ENCODE measurements at places on chromosomes 2 and 18. TPM values are rescaled to one million over a fixed set of nuclear protein-coding genes. Genes with fewer than 3 reads are reported as not detected.
A peak's percentile ranks its signal among the peaks of the same experiment; 100 is the strongest.

GRCh38 chr2:98532756-98533155 lies 75.6 kb downstream of the COA5 start:
- H3K36me3 ChIP-seq = peaks cover 52% of the 10 kb centered on the region
- no peak overlapping the region for H3K4me3 ChIP-seq
- no peak overlapping the region for H3K27ac ChIP-seq
- H3K4me1 ChIP-seq = no peaks in the 10 kb centered on the region
- DNase-seq = no peak

GRCh38 chr2:74556831-74557370 lies 2.4 kb downstream of the DOK1 start:
- H3K36me3 ChIP-seq = peaks cover 6% of the 10 kb centered on the region
- H3K27ac ChIP-seq = no peak overlapping the region
- DNase-seq = no peak
- H3K4me3 ChIP-seq = no peak overlapping the region
- peaks cover 1% of the 10 kb centered on the region for H3K27me3 ChIP-seq

- no peak overlapping the region for H3K27ac ChIP-seq
- H3K4me1 ChIP-seq = no peaks in the 10 kb centered on the region
- peaks cover 6% of the 10 kb centered on the region for H3K27me3 ChIP-seq
- H3K4me3 ChIP-seq = no peak overlapping the region
- no peaks in the 10 kb centered on the region for H3K36me3 ChIP-seq
Measured at GRCh38 chr2:160465406-160465805, 28.2 kb downstream of the RBMS1 start.

DNA sequence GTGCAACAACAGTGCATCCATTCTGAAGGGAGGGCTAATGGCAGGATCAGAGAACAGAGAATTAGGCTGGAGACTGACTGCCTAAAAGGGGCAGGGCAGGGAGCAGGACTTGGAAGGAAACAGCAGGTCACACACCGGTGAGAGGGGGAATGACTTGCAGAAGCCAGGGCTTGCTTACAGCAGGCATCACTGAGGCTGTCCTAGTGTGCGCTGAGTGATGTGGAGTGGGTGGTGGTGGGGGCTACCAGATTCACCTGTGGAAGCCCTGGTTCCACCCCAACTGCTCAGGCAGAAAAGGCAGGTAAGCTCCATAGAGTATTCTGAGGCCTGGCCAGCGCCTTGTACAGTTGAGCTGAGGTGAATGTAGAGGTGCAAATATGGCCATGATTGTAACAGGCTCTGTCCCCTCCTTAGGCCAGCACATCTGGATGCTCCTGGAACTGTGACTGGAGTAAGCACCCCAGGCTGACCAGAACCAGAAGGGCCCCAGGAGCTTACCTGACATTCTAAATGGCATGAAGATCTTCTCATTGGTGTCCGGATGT lies 49.4 kb downstream of the SFXN5 start:
- no peak for DNase-seq
- H3K27me3 ChIP-seq = no peaks in the 10 kb centered on the region
- H3K4me1 ChIP-seq = no peaks in the 10 kb centered on the region

- H3K36me3 ChIP-seq = no peaks in the 10 kb centered on the region
- no peak overlapping the region for H3K27ac ChIP-seq
- H3K4me1 ChIP-seq = peaks cover 10% of the 10 kb centered on the region
- peaks cover 16% of the 10 kb centered on the region for H3K27me3 ChIP-seq
- no peak for DNase-seq
Measured at GRCh38 chr18:24427484-24427883, 1.0 kb downstream of the IMPACT start.

GRCh38 chr2:165055082-165055851 lies 99.9 kb upstream of the SLC38A11 start:
- no peak overlapping the region for H3K4me3 ChIP-seq
- no peak overlapping the region for H3K27ac ChIP-seq
- H3K4me1 ChIP-seq = no peaks in the 10 kb centered on the region
- H3K27me3 ChIP-seq = no peaks in the 10 kb centered on the region
- no peaks in the 10 kb centered on the region for H3K36me3 ChIP-seq

GRCh38 chr2:3778851-3779495 lies 75.6 kb downstream of the DCDC2C start:
- no peak overlapping the region for H3K27ac ChIP-seq
- H3K4me1 ChIP-seq = peaks cover 5% of the 10 kb centered on the region
- no peaks in the 10 kb centered on the region for H3K36me3 ChIP-seq
- DNase-seq = no peak

DNA sequence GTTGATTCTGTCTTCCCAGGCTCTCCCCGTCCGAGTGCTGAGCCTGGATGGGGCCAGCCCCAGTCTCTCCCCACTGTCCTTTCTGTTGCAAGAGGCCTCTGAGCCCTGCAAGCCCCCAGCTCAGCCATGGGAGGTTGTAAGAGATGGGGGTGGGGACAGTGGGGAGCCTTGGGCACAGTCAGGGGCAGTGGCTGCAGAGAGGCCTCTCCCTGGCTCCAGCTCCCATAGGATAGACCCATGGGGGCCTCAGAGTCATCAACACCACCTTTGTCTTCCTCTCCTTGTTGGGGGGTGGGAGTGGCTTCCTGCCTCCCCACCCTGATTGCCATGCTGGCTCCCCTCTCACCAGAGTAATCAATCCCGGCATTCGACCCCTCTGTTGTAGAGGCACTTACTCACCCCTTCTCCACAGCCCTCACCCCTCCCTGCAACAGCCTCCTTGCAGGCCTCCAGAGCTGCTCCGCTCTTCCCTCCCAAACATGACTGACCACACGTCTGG lies 37.5 kb upstream of the NPAS2 start:
- H3K27ac ChIP-seq = no peak overlapping the region
- H3K36me3 ChIP-seq = no peaks in the 10 kb centered on the region
- no peak overlapping the region for H3K4me3 ChIP-seq
- no peak for DNase-seq
- no peaks in the 10 kb centered on the region for H3K4me1 ChIP-seq

DNA sequence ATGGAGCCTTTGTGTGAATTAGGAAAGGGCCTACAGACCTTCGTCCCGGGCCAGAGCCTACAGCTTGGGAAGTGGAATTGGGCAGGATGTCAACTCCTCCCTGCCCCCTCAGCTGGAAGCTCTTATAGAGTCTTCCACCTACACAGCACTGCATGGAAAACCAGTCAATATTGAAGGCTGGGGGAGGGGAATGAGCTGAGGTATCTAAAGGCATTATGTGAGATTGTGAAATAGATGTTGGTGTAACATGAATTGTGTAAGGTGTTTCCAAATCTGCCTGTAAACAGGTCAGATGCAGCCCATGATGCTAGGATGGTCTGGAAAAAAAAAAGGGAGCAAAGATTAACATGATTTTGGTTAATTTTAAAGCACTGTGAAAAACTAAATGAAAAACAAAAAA lies 433.5 kb upstream of the POU3F3 start:
- H3K4me1 ChIP-seq = no peaks in the 10 kb centered on the region
- no peak overlapping the region for H3K4me3 ChIP-seq
- no peaks in the 10 kb centered on the region for H3K36me3 ChIP-seq
- H3K27ac ChIP-seq = no peak overlapping the region
- DNase-seq = no peak

- H3K4me3 ChIP-seq = no peak overlapping the region
- no peak overlapping the region for H3K27ac ChIP-seq
- no peaks in the 10 kb centered on the region for H3K27me3 ChIP-seq
Measured at GRCh38 chr2:28717339-28717758, 34.3 kb upstream of the PPP1CB start.

DNA sequence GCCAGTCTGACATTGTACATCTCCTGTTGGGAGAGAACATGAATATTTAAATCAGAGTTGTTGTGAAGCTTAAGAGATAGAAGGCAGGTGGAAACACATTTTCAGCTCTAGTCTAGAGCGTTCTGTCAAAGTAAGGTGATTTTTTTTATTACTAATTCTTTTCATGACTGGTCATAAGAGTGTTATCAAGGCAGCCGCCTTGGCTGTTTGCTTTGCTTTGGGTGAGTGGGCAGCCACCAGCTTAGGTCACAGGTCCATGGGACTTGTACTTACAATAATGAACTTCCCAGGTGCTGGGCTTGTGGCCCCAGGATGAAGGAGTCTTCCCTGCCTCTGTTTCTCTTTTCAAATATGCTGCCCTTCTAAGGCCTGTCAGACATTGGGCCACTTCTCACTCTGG lies 256.3 kb downstream of the SRBD1 start:
- H3K4me1 ChIP-seq = no peaks in the 10 kb centered on the region
- H3K27ac ChIP-seq = no peak overlapping the region
- H3K4me3 ChIP-seq = no peak overlapping the region

DNA sequence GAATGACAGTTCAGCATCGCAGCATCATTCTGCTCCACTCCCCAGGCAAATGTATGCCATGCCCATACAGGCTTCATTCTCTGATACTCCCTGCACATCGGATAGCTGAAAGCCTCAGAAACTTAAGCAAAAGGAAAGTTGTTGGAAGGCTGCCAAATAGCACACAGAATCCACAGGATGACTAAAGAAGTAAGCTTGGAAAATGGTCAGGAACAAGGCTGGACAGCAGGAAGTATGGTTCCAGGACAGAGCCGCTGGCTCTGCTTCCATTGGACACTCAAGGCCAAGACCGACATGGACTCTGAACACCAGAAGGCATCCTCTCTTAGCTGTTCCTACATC lies 256.5 kb downstream of the CDH20 start:
- H3K36me3 ChIP-seq = no peaks in the 10 kb centered on the region
- no peaks in the 10 kb centered on the region for H3K27me3 ChIP-seq
- H3K27ac ChIP-seq = no peak overlapping the region
- DNase-seq = no peak

DNA sequence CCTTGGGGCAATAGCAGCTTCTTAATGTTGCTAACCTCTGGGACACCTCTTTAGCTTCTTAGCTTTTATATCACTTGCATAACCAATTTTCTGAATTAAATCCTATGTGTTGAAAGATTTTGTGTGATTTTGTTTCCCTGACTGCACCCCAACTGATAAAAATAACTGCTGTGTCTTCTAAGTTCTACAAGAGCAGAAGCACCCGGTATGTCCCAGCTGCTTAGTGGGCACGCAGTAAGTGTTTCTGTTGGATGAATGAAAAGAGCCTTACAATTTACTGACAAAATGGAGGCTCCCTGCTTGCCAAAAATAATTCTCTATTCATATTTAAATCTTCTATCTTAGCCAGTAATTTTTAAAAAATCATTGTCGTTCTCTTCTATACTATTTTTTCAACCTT lies 53.1 kb upstream of the GALNT5 start:
- DNase-seq = no peak
- H3K27me3 ChIP-seq = no peaks in the 10 kb centered on the region
- H3K36me3 ChIP-seq = no peaks in the 10 kb centered on the region
- no peaks in the 10 kb centered on the region for H3K4me1 ChIP-seq
- H3K4me3 ChIP-seq = no peak overlapping the region

- H3K27ac ChIP-seq = peak overlapping the region; percentile 92
- peak; percentile 62 for DNase-seq
- peaks cover 46% of the 10 kb centered on the region for H3K4me1 ChIP-seq
- H3K27me3 ChIP-seq = no peaks in the 10 kb centered on the region
- peak overlapping the region; percentile 37 for H3K4me3 ChIP-seq
Measured at GRCh38 chr18:79524181-79525078, 128.7 kb downstream of the NFATC1 start.

Gene ITGB6
- total RNA-seq = not detected

GRCh38 chr18:31633392-31634330 lies 42.0 kb downstream of the TTR start:
- H3K27ac ChIP-seq = no peak overlapping the region
- H3K4me3 ChIP-seq = no peak overlapping the region
- H3K4me1 ChIP-seq = no peaks in the 10 kb centered on the region
- H3K36me3 ChIP-seq = no peaks in the 10 kb centered on the region
- no peaks in the 10 kb centered on the region for H3K27me3 ChIP-seq

DNA sequence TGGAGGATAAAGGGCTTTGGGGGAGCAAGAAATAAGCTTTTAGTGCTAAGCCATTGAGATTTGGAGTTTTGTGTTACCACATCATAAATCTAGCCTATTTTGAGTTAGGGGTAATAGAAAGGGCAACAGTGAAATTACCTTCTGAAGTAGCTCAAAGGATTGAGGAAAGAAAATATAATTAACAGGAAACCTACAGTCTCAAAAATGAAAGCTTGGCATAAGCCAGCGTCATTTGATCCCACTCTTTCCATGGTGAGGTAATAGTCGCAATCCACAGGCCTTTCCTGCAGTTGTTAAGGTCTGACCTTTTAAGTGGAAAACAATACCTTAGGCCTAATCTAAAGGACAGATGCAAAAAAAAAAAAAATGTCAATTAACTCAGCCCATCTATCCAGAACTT lies 182.7 kb downstream of the UXS1 start:
- no peaks in the 10 kb centered on the region for H3K4me1 ChIP-seq
- H3K27ac ChIP-seq = no peak overlapping the region
- no peak for DNase-seq
- H3K36me3 ChIP-seq = no peaks in the 10 kb centered on the region
- no peak overlapping the region for H3K4me3 ChIP-seq

GRCh38 chr2:23631389-23631788 lies 246.4 kb downstream of the KLHL29 start:
- H3K4me1 ChIP-seq = no peaks in the 10 kb centered on the region
- no peak overlapping the region for H3K4me3 ChIP-seq
- no peak for DNase-seq
- no peak overlapping the region for H3K27ac ChIP-seq
- H3K27me3 ChIP-seq = no peaks in the 10 kb centered on the region

DNA sequence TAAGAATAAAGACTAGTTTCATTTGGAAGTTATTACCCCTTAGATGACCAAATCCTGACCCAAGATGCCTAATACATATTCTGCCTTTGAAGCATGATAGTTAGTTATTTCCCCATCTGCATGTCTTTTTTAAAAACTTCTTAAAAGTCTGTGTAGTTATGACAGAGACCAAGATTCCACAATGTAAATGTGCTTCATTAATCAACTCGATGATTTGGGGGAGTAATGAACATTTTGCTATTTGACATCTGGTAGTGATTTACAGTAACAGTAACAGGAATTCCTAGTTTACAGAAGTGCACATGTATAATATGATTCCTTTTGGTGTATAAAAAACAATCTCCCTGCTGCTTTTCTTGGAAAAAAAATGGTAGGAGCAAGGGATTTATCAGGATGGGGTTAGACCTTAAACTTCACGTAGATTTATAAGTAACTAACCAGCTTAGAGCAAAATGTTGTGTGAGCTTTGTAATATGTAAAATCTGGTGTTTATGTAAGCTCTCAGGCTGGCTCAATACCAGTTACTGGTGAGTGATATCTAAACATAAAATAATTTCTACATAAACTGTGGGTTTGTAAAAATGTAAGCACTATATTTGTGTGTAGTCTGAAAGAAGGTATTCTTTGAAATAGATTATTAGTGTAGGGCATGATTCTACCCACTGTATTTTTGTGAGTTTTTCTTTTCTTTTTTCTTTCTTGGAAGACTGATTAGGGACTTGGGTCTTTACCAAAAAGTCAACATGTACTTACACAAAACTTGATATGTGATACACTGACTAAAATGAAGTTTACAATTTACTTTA lies 641.6 kb downstream of the EPHA4 start:
- no peaks in the 10 kb centered on the region for H3K36me3 ChIP-seq
- no peaks in the 10 kb centered on the region for H3K4me1 ChIP-seq
- no peak for DNase-seq
- H3K27me3 ChIP-seq = no peaks in the 10 kb centered on the region
- H3K27ac ChIP-seq = no peak overlapping the region
- H3K4me3 ChIP-seq = no peak overlapping the region

Gene RAPGEF4
- 1.4 TPM for total RNA-seq

GRCh38 chr2:218329027-218329825 lies 27.4 kb upstream of the CATIP start:
- H3K36me3 ChIP-seq = no peaks in the 10 kb centered on the region
- no peak overlapping the region for H3K27ac ChIP-seq
- H3K4me3 ChIP-seq = no peak overlapping the region
- no peaks in the 10 kb centered on the region for H3K27me3 ChIP-seq
- H3K4me1 ChIP-seq = peaks cover 4% of the 10 kb centered on the region
- DNase-seq = no peak

Gene B3GNT7
- not detected for total RNA-seq

Gene BCL2
- 125 TPM for total RNA-seq

- no peaks in the 10 kb centered on the region for H3K36me3 ChIP-seq
- DNase-seq = no peak
- H3K27ac ChIP-seq = no peak overlapping the region
Measured at GRCh38 chr2:9211496-9211895, 4.9 kb downstream of the ASAP2 start.

All from CD4-positive, CD25-positive, alpha-beta regulatory T cell (primary cell).